H1 (cell line): ENCODE measurements at places on chromosomes 16 and 17. TPM values are rescaled to one million over a fixed set of nuclear protein-coding genes. Genes with fewer than 3 reads are reported as not detected.

DNA sequence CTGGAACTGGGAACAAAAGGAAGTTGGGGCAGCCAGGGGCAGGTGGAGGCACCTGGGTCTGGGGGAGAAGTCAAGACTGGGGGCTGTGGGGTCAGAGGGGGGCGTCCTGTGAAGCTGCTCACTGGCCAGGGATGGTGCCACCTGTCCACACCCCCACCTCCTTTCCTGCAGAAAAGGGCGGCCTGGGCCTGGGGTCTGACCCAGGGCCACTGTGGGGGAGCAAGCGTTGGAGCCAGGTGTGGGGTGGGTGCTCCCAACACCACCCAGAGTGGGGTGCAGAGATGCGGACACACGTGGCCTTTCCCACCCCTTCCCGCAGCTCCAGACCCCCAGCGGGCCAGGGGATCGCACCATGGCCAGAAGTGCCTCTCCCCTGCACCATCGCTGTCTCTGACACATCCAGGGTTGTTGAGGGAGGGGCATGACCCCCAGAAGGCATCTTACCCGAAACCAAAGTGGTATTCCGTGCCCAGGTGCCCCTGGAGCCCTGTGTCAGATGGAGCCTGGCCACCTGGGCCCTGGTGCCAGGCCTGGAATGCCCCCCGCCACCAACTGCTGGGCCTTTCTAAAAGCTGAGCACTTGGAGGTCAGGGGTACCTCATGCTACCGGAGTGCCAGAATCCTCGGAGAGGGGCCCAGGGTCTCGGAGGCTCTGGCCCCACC lies 2.6 kb upstream of the SLC16A3 start:
- 0 out of 2 replicates have a peak, but pooled peaks cover 2% of the 10 kb centered on the region for H3K4me1 ChIP-seq
- H3K4me3 ChIP-seq = no peak overlapping the region
- peaks cover 45% of the 10 kb centered on the region for H3K27me3 ChIP-seq
- no peak for DNase-seq

DNA sequence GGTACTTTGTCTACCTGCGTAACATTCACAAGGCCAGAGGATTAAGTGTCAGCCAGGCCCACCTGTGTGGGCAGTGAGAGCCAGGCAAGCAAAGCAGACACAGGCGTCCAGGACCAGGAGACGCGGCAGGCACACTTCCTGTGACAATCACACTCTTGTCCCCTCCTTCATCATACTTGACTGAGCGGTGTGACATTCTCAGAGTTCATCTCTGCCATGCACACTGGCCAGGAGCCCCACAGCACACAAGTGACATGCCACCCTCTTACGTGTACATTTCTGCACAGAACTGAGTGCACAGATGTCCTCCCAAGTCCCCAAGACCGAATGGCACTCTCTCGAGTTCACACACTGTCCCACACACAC lies 8.7 kb downstream of the PPP1R9B start:
- H3K4me1 ChIP-seq = peaks cover 5% of the 10 kb centered on the region; the same call in 1 of the 2 replicates
- H3K27ac ChIP-seq = no peak overlapping the region
- H3K36me3 ChIP-seq = peaks cover 3% of the 10 kb centered on the region; the same call in 1 of the 2 replicates
- no peaks in the 10 kb centered on the region for H3K27me3 ChIP-seq

DNA sequence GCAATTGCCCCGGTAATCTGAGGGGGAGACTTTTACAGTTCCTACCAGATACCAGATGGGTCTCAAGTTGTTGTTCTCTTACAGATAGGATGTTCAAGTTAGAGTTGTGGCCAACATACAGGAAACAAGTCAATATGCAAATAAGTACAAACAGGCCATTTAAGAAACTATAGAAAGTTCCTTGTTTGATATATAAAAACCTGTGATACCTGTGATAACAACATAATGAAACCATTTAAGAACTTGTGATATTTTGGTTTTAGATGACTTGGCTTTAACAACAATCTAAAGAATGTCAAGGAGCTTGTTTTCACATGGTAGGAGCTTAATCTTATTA lies 16.8 kb downstream of the CDR2 start:
- DNase-seq = no peak
- no peaks in the 10 kb centered on the region for H3K27me3 ChIP-seq
- H3K36me3 ChIP-seq = peaks cover 6% of the 10 kb centered on the region
- no peak overlapping the region for H3K4me3 ChIP-seq
- no peak overlapping the region for H3K27ac ChIP-seq

CDRT4 gene
- total RNA-seq = 1.4 and 2.6 TPM in 2 replicates
